COR-L47 (cell line): ENCODE measurements at places on chromosomes 7 and 10.

- no peak for DNase-seq
These were observed 196.0 kb downstream of the RNLS start for GRCh38 chr10:88386821-88387773.

DNA sequence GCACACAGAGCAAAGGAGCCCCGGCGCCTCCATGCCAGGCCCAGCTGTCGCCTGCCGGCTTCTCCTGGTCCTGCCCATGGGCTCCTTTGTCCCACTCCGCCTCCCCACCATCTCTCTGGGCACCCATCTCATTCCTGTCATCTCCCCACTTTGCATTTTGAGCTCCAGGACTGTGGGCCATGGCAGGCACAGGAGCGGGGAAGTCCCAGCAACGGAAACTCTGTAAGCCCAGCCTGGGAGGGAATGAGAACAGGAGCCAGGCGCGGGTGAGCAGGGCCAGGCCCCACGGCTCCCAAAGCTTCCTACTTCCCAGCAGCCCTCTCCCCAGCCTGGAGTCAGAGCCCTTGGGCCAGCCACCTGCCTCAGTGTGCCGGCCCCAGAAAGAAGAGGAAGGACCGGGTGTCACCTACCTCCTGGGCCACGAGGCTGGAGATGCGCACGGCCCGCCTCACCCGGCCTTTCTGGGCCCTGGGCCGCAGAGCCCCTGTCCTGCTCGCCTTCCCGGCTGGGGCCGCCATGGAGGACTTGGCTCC lies 23.1 kb downstream of the KCNH2 start:
- DNase-seq: no peak

- no peak for DNase-seq
These were observed 75.4 kb downstream of the PROSER2 start for GRCh38 chr10:11898372-11899066.

DNA sequence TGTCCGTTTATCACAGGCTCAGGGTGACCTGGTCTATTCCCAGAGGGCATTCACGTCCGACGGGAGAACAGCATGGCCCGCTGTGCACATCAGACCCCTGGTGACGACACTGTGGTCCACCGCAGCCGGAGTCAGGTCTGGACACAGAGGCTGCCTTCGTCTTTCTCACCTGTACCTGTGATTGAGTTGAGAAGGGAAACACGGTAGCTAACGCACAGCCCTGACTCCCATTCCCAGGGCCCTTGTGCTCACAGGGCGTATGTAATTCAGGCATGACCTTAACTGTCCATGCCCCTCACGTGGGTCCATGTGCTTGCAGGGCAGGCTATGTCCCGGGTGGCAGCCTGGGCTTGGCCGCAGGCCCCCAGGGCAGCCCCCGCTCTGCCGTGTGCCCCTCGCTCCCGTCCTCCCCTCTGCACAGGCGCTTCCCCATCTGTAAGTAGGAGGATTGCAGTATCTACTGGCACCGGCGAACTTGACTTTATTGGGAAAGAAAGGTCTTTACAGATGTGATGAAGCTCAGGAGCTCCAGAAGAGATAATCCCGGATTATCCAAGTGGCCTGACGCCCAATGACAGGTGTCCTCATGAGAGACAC lies 221.3 kb upstream of the TCERG1L start:
- DNase-seq: no peak

DNA sequence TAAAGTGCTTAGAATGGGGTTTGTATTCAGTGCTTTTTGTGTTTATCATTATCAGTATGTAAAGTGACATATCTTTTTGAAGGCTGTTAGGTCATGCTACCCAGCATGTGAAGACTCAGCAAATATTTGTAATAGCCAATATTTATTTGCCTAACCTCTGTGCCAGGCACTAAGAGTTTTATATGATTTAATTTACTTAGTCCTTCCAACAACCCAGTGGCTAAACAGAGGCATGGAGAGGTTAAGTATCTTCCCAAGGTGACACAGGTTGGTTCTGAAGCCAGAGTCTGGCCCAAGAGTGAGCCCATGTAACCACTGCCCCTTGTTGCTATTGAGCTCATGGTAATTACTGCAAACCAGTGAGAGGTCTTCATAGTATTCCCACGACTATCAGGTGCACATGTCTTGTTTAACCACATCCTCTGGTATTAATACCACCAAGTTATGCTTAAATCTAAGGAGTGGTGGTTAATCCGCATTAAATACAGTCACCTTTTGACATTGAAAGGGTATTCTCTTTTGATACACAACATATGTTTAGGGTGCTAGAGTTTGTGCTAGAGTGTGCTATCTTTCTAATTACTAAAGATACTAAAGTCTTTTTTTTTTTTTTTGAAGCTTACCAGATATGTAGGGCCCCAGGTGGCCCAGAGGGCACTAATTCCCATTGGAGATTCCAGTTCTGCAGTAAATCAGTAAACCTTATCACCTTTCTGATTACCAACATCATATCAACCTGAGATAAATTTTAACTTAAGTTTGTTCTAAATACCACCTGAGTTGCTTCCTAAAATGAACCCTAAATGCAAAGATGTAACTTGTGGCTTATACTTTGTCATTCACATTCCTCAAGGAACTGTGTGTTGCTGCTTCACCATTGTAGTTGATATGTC lies 2.9 kb downstream of the ADD3 start:
- no peak for DNase-seq

DNA sequence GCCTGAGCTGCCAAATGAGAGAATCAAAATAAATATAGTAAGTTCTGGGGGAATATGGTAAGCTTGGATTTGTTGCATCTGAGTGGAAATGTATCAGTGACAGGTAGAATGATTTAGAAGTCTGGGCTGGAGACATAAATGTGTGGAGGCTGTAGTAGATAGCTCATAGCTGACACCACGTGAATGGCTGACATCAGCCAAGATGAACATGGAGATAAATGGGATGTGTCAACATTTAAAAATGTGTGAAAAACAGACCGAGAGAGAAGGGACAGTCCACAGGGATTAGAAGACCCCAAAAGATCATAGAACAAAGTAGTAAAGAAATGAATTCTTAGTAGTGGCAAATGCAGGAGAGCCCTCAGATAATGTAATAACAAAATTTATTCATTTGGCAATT lies 40.9 kb downstream of the NAMPT start:
- DNase-seq: no peak

DNA sequence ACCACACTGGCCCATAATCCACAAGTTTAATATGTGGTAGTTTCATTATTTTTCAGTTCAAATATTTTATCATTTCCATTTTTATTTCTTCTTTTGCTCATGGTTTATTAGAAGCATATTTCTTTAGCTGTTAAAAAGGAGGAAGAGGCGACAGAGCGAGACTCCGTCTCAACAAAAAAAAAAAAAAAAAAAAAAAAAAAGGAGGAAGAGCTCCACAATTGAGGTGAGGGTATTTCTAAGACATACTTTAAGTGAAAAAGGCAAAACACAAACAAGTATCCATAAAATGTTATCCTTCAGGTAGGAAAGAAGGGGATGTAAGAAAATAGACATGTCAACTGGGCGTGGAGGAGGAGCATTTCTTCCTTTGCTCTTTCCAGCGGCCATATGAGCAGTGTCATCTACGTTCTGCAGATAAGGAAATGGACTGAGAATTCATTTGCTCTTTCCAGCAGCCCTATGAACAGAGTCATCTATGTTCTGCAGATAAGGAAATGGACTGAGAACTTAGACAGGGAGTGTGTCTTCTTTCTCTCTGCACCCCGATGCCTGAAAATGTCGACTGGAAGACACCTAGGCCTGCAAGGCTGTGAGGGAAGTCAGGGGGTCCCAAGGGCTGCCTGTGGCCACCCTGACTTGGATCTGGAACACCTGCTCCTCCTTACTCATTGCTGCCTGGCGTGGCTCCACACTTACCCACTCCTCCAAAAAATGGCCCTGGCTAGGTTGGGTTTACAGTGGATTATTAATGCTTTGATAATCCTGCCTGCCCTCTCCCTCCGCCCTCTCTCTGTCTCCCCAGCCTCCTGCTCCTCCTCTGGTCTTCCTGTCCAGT lies 18.9 kb upstream of the RAMP3 start:
- no peak for DNase-seq

GRCh38 chr10:21969326-21970287 lies 33.9 kb downstream of the DNAJC1 start:
- no peak for DNase-seq

- DNase-seq: no peak
These were observed 9.6 kb upstream of the MYPN start for GRCh38 chr10:68099736-68100135.

DNA sequence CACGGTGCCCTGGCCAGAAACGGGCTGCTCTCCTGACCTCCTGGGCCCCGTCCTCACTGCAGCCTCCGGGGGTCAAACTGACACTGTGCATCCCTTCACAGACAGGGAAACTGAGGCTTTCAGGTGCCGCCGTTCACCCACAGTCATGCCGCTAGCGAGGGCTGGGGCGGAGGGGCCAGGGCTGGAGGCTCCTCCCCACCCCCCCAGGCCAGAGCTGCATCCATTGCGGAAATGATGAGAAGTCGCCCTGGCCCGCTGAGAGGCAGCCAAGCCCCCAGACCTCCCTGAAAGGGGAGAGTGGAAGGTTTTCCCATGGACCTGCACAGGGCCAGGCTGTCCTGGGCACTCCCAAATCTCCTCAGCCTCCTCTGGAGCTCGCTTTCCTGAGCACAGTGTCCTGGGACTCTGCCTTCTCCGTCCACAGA lies 16.5 kb upstream of the INPP5A start:
- DNase-seq: no peak

- DNase-seq: no peak
These were observed 16.7 kb downstream of the ELN start for GRCh38 chr7:74044366-74045350.

DNA sequence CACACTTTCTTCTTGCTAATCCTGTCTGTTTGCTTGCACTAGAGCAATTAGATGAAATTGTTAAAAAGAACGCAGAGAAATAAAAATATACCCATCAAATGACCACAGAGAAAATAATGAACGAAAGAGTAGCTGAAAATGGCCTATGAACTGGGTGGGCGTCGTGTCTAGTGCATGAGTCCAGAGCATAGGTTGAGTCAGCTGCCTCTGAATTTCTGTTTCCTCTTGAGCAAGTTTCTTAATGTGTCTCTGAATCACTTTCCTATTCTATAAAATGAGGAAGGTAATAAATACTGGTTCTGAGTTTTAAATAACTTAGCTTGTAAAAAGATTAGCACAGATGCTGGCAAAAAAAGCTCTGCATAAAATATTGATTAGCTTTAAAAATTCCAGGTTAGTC lies 75.0 kb downstream of the POM121L12 start:
- no peak for DNase-seq

- DNase-seq: no peak
These were observed 40.9 kb downstream of the NSUN6 start for GRCh38 chr10:18610517-18610916.

GRCh38 chr7:46080595-46081159 lies 159.6 kb upstream of the IGFBP3 start:
- DNase-seq: no peak

DNA sequence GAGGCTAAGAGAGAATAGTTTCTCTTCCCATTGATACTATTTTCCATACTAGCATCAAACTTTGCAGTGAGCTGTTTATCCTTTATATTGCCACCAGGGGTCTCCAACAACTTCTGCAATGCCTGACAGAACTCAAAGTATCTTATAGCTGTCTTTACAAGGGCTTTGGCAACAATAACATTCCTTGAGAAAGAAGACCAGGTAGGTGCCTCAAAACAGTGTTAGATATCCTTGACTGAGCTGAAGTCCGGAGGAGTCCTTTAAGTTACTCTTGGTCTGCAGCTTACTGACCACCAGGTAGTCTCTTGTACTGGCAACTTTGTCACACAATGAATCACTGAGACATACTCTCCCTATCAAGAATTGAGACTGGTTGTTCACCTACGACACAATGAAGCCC lies 30.0 kb upstream of the TES start:
- peak; percentile 50 for DNase-seq
